ENCODE measurements at places on chromosomes 12 and 14. TPM values are rescaled to one million over a fixed set of nuclear protein-coding genes. Genes with fewer than 3 reads are reported as not detected.

CLEC2B gene
- 30.7 TPM for total RNA-seq

AQP6 gene
- not detected for total RNA-seq

- DNase-seq, result no peak
Observed at GRCh38 chr12:130920723-130921381, 32.9 kb upstream of the ADGRD1 start.

GRCh38 chr12:12182703-12183365, 84.0 kb downstream of the LRP6 start:
- no peak for DNase-seq

Data from activated naive CD4-positive, alpha-beta T cell treated with anti-CD3 and anti-CD28 coated beads for 36 hours (primary cell).